Activated CD4-positive, alpha-beta T cell treated with anti-CD3 and anti-CD28 coated beads, Interleukin-2, amount 10 ng/mL, durations not matched to agents 24 days and 14 days (primary cell): ENCODE measurements at places on chromosomes 7 and 10. TPM values are rescaled to one million over a fixed set of nuclear protein-coding genes. Genes with fewer than 3 reads are reported as not detected.
A peak's percentile ranks its signal among the peaks of the same experiment; 100 is the strongest.

GRCh38 chr10:123529146-123529760, 136.9 kb upstream of the GPR26 start:
- no peak overlapping the region for H3K27ac ChIP-seq
- H3K36me3 ChIP-seq = no peaks in the 10 kb centered on the region
- H3K4me1 ChIP-seq = no peaks in the 10 kb centered on the region
- DNase-seq = no peak
- peaks cover 11% of the 10 kb centered on the region for H3K27me3 ChIP-seq

CTBP2 gene
- 0.16 TPM in 1 of 2 replicates, not detected in the other for total RNA-seq

CALML5 gene
- not detected in 2 replicates for total RNA-seq

ATOH7 gene
- not detected in 2 replicates for total RNA-seq

DNA sequence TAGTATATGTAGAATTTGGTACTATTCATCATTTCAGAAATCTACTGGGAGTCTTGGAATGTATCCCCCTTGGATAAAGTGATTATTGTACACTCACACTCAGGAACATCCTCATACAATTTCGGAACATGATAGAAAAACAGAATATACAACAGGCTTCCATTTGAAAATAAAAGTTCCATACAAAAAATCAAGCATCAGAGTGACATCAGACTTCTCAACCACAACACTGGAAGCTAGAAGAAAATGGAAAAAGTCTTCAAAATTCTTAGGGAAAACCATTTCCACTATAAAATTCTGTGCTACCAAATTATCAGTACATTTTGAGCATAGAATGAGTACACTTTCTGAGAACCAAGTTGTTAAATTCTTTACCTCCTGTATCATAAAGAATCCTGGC, 8.8 kb downstream of the LYZL1 start:
- DNase-seq = no peak
- no peak overlapping the region for H3K4me3 ChIP-seq
- H3K27me3 ChIP-seq = peaks cover 8% of the 10 kb centered on the region
- no peak overlapping the region for H3K27ac ChIP-seq

CNNM1 gene
- total RNA-seq = 0.28 and 0.44 TPM in 2 replicates

DNA sequence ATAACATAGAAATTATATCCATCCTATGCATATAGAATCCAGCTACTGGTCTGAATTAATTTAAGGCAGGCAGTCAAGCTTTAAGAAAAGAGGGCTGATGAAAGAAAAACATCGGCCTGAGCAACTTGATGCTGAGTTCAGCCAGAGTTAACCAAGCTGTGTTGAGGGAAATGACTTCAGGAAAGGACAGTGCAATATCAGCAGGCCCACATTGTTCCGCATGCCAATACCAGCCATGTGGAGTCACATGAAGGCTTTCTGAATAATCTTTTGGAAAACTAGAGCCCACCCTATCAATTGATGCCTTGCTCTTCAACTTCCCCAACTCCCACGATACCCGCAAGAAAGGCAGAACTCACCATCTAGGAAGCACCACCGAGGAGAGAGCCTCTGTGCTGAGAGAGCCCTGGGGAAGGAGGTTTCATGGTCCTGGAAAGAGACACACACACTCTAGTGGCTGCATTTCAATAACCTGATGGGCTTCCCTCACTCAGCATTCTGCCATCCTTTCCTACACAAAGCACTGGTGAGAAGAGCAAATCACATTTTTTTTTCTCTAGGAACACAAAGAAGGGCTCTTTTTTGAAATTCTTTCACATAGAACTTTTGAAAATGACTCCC, 125.8 kb upstream of the PTN start:
- H3K27me3 ChIP-seq = peaks cover 1% of the 10 kb centered on the region
- H3K4me3 ChIP-seq = no peak overlapping the region
- H3K4me1 ChIP-seq = no peaks in the 10 kb centered on the region
- DNase-seq = no peak
- no peaks in the 10 kb centered on the region for H3K36me3 ChIP-seq

DNA sequence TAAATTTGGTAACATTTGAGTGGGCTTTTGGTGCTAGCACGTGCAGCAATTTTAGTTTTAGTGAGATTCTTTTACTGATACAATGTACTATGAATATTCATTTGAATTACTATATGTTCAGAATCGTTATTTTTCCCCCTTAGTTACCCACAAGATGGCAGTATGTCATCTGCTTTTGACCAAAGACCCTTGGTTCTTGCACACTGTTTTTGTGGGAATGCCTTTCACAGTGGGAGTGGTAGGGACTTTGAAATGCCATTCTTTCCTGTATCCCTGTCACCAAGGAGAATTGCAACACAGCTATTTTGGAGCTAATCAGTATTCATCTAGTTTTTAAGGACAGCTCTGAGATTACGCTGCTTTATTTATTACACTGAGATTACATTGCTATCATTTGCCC, 40.6 kb downstream of the SEC23IP start:
- H3K4me3 ChIP-seq = no peak overlapping the region
- no peaks in the 10 kb centered on the region for H3K27me3 ChIP-seq
- no peak overlapping the region for H3K27ac ChIP-seq
- H3K36me3 ChIP-seq = peaks cover 48% of the 10 kb centered on the region
- H3K4me1 ChIP-seq = peaks cover 5% of the 10 kb centered on the region

DYDC2 gene
- total RNA-seq = not detected in 2 replicates

- H3K36me3 ChIP-seq = no peaks in the 10 kb centered on the region
- H3K27ac ChIP-seq = no peak overlapping the region
- H3K4me1 ChIP-seq = no peaks in the 10 kb centered on the region
- no peak for DNase-seq
- no peak overlapping the region for H3K4me3 ChIP-seq
These were observed 79.1 kb downstream of the PIK3CG start for GRCh38 chr7:106944035-106944665.

ADAM12 gene
- not detected in 2 replicates for total RNA-seq

NXPH1 gene
- total RNA-seq = not detected in 2 replicates

DNA sequence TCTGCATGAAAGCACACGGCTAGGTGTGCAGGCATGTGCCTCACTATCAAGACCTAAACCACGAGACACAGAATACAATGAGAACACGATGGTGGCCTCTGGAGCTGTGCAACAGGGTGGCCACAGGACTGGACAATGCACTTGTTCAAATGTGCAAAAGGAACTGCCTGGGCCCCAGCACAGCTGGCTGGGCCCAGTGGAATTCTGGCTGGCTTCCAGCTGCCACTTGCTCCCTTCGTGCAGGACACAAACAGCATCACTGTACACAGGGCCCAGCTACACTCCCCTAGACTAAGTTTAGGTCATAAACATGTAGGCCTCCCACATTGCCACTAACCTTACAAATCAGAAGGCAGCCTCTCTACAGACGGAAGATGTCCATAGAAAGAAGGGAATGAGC, 23.4 kb downstream of the DOCK4 start:
- H3K4me3 ChIP-seq = no peak overlapping the region
- H3K4me1 ChIP-seq = no peaks in the 10 kb centered on the region
- no peaks in the 10 kb centered on the region for H3K36me3 ChIP-seq
- H3K27ac ChIP-seq = no peak overlapping the region
- DNase-seq = no peak

GRCh38 chr10:126059076-126059826, 162.9 kb downstream of the FANK1 start:
- H3K4me3 ChIP-seq = no peak overlapping the region
- H3K4me1 ChIP-seq = no peaks in the 10 kb centered on the region
- H3K27me3 ChIP-seq = no peaks in the 10 kb centered on the region
- DNase-seq = no peak

DNA sequence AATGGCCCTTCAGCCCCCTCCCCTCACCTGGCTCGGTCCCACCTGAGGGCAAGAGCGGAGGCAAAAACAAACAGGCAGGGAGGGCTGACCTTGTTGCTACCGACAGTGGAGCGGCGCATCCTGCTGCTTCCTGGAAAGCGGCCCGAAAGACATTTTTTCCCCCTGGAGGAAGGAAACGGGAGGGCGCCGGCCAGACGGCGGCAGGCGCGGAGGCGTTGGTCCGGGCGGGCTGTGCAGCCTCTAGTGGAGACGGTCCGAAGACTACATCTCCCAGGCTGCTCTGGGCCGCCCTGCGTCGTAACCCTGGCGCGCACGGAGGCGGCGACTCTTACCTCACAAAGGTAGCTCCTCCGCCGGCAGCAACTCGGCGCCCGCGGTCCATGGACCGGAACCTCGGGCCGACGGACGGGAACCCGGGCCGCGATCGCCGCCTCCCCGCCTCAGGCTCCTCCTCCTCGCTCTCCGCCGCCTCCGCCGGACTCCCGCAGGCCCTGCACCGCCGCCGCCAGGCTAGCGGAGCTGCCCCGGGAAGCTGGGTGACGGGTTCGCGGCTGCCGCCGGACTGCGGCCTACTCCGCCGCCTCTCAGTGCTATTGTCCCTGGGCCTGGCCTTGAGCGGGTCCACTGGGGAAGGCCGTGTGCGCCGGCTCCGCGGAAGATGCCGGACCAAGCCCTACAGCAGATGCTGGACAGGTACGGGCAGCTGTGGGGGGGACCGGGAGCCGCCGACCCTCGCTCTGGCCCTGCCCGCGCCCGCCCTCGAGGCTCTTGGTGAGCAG, at the start of the genes CPEB3 and MARCHF5:
CPEB3 (minus strand) TSS at position 242 of the 779 bp plus-strand sequence. CDS start 50,728 bp downstream, outside the sequence.
MARCHF5 (plus strand) TSS at position 331 of the 779 bp plus-strand sequence; CDS start at position 659, 328 bp downstream.
- H3K4me1 ChIP-seq = peaks cover 22% of the 10 kb centered on the region
- peak; percentile 98 for DNase-seq
- H3K4me3 ChIP-seq = peak within 1 kb of the TSS; percentile 93
- H3K27ac ChIP-seq = peak within 1 kb of the TSS; percentile 85
- peaks cover 10% of the 10 kb centered on the region for H3K36me3 ChIP-seq

DNA sequence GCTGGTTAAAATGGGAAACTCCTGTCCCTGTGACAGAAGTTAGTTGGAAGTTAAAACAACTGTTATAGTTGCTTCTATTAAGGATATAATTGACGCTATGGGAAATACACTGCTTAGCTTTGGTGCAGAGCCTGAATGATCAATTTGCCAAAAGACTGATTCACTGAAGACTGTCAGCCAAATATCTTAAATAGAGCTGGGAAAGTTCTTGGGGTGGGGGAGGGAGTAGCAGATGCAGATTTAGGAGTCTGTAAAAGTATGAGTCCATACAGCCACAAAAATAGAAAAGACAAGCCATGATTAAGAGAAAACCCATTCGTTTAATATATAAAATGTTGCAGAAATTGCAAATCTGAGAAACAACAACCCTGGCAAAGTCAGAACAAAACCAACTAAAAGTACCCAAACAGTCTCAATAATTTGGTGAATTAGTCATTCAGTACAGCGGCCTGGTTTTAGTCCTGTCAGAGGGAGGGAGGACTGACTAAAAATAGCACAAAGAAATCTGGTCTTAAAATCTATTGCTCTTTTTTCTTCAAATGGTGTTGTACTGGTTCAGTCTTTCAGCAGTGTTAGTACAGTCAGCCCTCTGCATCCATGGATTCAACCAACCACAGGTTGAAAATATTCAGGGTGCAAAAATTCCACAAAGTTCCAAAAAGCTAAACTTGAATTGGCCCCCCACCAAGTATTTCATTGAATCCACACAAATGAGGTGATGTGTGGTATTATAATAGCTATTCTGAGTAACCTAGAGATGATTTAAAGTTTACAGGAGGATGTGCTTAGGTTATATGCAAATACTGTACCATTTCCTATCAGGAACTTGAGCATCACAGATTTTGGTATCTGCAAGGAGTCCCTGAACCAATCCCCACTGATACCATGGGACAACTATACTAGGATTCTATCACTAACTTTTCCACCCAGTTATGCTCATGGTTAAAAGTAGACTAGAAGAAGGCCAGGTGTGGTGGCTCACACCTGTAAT, 30.0 kb downstream of the STK17A start:
- peak overlapping the region; percentile 74 for H3K27ac ChIP-seq
- H3K27me3 ChIP-seq = no peaks in the 10 kb centered on the region
- DNase-seq = peak; percentile 59
- H3K36me3 ChIP-seq = peaks cover 62% of the 10 kb centered on the region
- H3K4me3 ChIP-seq = peak overlapping the region; percentile 29
- H3K4me1 ChIP-seq = peaks cover 39% of the 10 kb centered on the region

GRCh38 chr7:144720149-144720548, 115.7 kb downstream of the TPK1 start:
- no peaks in the 10 kb centered on the region for H3K4me1 ChIP-seq
- no peak overlapping the region for H3K4me3 ChIP-seq
- H3K27ac ChIP-seq = no peak overlapping the region
- no peak for DNase-seq
- H3K36me3 ChIP-seq = no peaks in the 10 kb centered on the region

C10orf90 gene
- not detected in 2 replicates for total RNA-seq

THAP5 gene
- total RNA-seq = 35.6 TPM in 2 replicates

- H3K27me3 ChIP-seq = no peaks in the 10 kb centered on the region
- no peak overlapping the region for H3K27ac ChIP-seq
- H3K36me3 ChIP-seq = peaks cover 7% of the 10 kb centered on the region
- H3K4me3 ChIP-seq = no peak overlapping the region
- peaks cover 2% of the 10 kb centered on the region for H3K4me1 ChIP-seq
These were observed 39.4 kb downstream of the VIPR2 start for GRCh38 chr7:159105066-159105780.

GRCh38 chr10:9305018-9305655, 1250.6 kb downstream of the GATA3 start:
- DNase-seq = no peak
- H3K4me3 ChIP-seq = no peak overlapping the region
- H3K27ac ChIP-seq = no peak overlapping the region
- H3K27me3 ChIP-seq = peaks cover 10% of the 10 kb centered on the region
- H3K36me3 ChIP-seq = no peaks in the 10 kb centered on the region

DNA sequence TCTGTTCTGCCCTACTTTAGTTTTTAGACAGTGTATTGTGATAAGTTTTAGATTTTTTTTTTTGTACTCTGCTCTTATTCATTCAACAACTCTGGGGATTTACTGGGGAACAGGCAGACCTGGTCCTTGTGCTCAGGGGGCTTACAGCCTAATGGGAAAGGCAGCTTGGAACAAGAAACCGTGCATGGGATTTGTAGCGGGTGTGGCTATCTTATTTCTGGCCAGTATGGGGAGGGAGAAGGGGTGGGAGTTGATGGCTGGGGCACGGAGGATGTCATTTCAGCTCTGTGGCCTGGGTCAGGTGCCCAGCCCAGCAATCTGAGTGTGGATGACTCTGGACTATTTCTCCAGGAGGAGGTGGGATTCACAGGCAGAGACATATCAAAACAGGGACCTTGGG, 47.0 kb downstream of the GRK5 start:
- H3K4me3 ChIP-seq = peak overlapping the region; percentile 24
- peak overlapping the region; percentile 92 for H3K27ac ChIP-seq
- H3K4me1 ChIP-seq = peaks cover 44% of the 10 kb centered on the region
- no peaks in the 10 kb centered on the region for H3K27me3 ChIP-seq
- no peak for DNase-seq
- peaks cover 11% of the 10 kb centered on the region for H3K36me3 ChIP-seq

DNA sequence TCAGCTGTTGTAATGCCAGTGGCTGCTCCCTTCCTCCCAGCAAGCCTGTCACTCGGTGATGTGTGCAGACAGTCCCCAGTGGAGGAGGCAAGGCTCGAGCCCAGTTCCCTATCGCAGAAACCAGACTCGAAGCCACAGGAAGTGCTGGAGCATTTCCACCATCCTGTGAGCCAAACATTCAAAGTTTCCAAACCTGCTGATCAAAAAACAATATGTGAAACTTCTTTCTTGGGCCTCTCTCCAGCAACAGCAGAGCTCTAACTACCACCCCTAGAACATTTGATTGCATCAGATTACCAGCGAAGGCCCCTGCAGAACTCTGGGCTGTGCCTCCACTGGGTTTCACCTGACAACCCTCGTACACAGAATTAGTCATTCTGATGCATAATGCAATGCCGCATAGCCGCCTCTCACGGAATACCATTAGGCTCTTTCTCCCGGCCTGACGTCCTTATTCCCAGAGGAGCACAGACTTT, 94.0 kb downstream of the ELMO1 start:
- H3K36me3 ChIP-seq = peaks cover 4% of the 10 kb centered on the region
- H3K4me1 ChIP-seq = peaks cover 70% of the 10 kb centered on the region
- H3K27me3 ChIP-seq = no peaks in the 10 kb centered on the region

SEMA4G gene
- total RNA-seq = 1.4 and 1.8 TPM in 2 replicates

- H3K27ac ChIP-seq = no peak overlapping the region
- no peaks in the 10 kb centered on the region for H3K27me3 ChIP-seq
- H3K36me3 ChIP-seq = peaks cover under 1% of the 10 kb centered on the region
- DNase-seq = no peak
- H3K4me3 ChIP-seq = no peak overlapping the region
These were observed 90.1 kb downstream of the UBE2H start for GRCh38 chr7:129862682-129863081.

EGR2 gene
- total RNA-seq = 178 and 201 TPM in 2 replicates
